ENCODE measurements at places on chromosomes 5 and 9.

- H3K4me1 ChIP-seq, result no peaks in the 10 kb centered on the region
- H3K27me3 ChIP-seq, result no peaks in the 10 kb centered on the region
- no peak overlapping the region for H3K4me3 ChIP-seq
- no peak overlapping the region for H3K27ac ChIP-seq
- H3K36me3 ChIP-seq, result no peaks in the 10 kb centered on the region
- DNase-seq, result no peak
These were observed 46.3 kb downstream of the SLC36A1 start for GRCh38 chr5:151493665-151494064.

DNA sequence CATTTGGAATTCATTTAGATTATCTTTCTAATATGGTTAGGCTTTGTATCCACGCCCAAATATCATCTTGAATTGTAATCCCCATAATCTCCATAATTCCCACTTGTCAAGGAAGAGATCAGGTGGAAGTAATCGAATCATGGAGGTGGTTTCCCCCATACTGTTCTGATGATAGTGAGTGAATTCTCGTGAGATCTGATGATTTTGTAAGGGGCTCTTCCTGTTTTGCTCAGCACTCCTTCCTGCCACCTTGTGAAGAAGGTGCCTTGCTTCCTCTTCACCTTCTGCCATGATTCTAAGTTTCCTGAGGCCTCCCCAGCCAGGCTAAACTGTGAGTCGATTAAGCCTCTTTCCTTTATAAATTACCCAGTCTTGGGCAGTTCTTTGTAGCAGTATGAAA is 527.5 kb upstream of the ARRDC3 start:
- H3K27ac ChIP-seq, result no peak overlapping the region
- H3K4me1 ChIP-seq, result no peaks in the 10 kb centered on the region
- no peak for DNase-seq
- no peaks in the 10 kb centered on the region for H3K36me3 ChIP-seq
- no peak overlapping the region for H3K4me3 ChIP-seq

DNA sequence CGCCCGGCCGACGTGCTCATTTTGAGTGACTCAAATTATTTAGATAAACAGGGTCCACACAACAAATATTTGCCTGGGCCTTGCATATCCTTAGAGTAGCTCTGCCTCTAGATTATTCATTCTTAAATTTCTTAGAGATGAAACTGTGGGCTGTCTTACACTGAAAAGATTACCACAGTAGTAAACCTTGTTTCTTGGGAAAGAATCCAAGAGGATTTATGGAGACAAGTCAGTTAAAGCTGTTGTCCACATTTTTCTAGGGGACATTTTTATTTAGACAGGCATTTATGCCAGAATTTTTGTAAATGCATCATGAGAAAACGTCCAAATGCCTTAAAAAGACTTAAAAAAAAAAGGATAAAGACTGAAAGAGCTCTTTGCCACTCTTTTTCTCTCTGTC is 32.6 kb upstream of the RANBP3L start:
- H3K4me1 ChIP-seq, result no peaks in the 10 kb centered on the region
- H3K27ac ChIP-seq, result no peak overlapping the region
- H3K27me3 ChIP-seq, result peaks cover 7% of the 10 kb centered on the region
- DNase-seq, result no peak
- H3K4me3 ChIP-seq, result no peak overlapping the region

DNA sequence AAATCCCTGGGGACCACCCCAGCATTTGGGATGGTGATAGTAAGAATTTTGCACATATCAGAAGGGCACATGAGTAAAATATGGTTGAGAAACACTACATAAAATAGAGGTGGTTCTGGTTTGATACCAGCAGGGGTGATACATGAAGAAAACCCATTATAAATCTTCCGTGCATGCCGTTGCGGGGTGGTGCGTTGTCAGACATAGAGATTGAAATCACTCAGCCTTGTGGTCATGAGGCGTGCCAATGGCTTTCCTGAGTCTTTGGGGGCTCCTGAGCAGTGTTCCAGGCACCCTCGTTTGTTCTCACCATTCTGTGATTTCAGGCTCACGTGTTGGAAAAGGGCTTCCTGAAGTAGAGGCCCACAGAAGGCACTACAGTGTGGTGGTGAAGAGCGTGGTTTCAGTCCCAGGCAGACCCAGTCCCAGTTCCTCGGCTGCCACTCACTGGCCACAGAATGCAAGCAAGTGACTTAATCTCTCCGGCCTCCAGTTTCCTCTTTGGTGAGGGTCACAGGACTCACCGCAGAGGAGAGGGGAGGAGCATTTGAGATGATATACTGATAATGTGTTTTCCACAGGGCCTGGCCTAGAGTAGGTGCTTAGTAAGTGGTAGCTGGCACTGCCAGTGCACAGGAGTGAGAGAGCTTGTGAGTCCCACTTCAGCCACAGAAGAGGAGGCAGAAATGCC is 20.5 kb upstream of the GLRX start:
- DNase-seq, result peak; percentile 84
- peak overlapping the region; percentile 30 for H3K4me3 ChIP-seq
- H3K4me1 ChIP-seq, result peaks cover 33% of the 10 kb centered on the region
- H3K27me3 ChIP-seq, result peaks cover 5% of the 10 kb centered on the region
- no peaks in the 10 kb centered on the region for H3K36me3 ChIP-seq

DNA sequence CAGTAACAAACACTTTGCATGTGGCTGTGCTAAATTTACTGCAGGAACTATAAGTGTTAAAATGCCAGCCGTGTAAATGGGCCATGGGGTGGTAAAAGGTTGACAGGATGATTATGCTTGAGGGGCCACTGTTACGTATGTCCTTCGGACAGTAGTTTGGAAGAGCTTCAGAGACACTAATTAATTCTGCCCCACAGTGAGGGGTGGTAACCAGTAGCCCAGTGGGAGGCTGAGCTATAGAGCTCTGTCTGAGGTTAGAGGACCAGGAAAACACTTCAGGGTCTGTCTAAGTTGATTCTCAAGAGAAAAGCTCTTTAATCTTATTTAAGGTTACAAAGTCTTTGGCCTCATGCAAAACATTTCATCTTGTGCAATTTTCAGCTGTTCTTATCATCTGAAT is 176.6 kb downstream of the DMRTA1 start:
- H3K36me3 ChIP-seq, result no peaks in the 10 kb centered on the region
- no peak for DNase-seq
- H3K27ac ChIP-seq, result no peak overlapping the region
- H3K4me1 ChIP-seq, result no peaks in the 10 kb centered on the region

DNA sequence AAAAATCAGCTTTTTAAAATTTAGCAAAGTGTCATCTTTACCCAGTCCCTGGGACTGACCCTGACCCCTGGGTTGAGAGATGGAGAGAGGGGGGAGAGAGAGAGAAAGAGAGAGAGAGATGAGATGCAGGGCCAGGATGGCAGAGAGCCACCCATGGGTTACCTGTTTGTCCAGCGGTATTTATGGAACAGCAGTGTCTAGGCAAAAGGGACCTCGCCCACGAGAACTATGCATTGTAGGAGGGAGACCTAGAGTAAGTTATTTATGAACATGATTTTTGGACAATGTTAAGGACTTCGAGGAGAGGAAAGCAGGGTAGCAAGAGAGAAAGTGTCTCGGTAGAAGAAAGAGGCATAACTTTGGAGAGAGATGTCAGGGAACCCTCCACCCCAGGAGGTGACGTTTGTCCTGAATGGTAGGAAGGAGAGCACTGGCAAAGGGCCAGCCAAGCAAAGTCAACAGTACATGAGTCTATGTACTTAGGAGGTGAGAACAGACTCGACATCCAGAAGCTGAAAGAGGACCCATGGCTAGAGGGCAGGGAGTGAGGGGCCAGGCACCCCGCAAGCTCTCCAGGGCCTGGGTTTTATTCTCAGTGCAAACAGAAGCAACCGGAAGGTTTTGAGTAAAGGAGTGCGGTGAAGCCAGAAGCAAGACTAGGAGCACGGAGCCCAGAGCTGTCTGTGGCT is 30.5 kb upstream of the MSX2 start:
- no peak overlapping the region for H3K27ac ChIP-seq
- H3K4me3 ChIP-seq, result no peak overlapping the region

- H3K27ac ChIP-seq, result peak overlapping the region; percentile 94
- peaks cover 3% of the 10 kb centered on the region for H3K36me3 ChIP-seq
- peaks cover 7% of the 10 kb centered on the region for H3K27me3 ChIP-seq
- DNase-seq, result peak; percentile 56
These were observed 616 bp downstream of the ABL1 start for GRCh38 chr9:130835441-130836298.

DNA sequence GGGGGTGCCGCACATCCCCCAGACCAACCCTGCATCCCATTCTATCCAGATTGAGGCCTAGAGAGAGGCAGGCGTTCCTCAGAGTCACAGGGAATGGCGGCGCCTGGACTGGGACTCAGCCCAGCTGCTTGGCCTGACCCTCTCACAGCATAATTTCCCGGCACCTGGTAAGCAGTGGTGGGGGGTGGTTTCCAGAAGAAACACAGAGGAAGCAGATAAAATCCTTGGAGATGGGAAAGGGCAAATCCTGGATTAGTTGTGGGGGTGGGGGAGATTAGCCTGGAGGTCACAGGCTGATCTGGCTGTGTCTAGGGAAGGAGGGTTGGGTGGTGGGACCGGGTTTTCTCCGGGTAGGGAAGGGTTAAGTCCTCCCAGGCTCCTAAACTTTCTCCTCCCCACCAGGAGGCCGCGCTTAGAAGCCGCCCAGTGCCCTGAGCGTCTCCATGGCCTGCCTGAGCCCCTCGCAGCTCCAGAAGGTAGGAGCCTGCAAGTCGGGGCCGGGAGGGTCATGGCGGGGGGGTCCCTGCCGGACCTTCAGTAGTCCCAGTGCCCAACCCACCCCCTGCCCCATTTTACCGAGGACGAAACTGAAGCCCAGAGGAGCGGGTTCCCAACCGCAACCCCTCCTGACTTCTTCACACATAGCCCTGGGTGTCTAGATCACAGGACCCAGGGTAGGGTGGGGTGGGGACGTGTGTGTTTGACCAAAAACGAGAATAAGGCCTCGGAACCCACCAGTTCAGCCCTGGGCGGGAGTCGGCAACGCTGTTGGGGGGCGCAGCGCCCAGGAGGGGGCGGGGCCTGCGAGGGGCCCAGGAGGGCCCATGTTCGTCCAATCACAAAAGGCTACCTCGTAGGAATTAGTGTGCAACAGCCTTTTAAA is 1.3 kb downstream of the PHYHD1 start:
- H3K4me3 ChIP-seq, result no peak overlapping the region
- peaks cover 4% of the 10 kb centered on the region for H3K36me3 ChIP-seq
- DNase-seq, result no peak
- H3K27me3 ChIP-seq, result no peaks in the 10 kb centered on the region
- H3K27ac ChIP-seq, result no peak overlapping the region
- peaks cover 8% of the 10 kb centered on the region for H3K4me1 ChIP-seq
